Memory B cell (primary cell): ENCODE measurements at places on chromosomes 2 and 18.

GRCh38 chr2:44615950-44616518 lies 254.3 kb downstream of the CAMKMT start:
- no peak for DNase-seq

- no peak for DNase-seq
These were observed 12.9 kb upstream of the PUM2 start for GRCh38 chr2:20363578-20363977.

DNA sequence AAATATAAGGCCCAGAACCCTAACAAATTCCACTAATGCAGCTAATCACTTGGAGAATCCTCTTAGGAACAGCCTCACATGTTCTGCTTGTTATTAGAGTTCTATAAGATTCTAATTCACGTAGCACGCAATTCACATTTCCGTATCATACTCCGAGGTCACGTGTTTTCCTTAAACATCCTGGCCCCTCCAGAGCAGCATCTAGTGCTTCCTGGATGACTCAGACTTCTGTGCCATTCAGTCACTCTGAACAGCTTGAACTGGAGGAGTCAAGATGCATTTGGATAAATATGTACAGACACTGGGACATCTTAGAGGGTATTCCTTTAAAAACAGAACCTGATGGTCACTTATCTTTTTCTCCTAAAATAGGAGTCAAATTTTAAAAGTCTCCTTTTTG lies 156.5 kb downstream of the MYO5B start:
- no peak for DNase-seq

GRCh38 chr2:18009891-18010290 lies 131.4 kb downstream of the KCNS3 start:
- no peak for DNase-seq
